ENCODE measurements at places on chromosomes 11 and 22.

DNA sequence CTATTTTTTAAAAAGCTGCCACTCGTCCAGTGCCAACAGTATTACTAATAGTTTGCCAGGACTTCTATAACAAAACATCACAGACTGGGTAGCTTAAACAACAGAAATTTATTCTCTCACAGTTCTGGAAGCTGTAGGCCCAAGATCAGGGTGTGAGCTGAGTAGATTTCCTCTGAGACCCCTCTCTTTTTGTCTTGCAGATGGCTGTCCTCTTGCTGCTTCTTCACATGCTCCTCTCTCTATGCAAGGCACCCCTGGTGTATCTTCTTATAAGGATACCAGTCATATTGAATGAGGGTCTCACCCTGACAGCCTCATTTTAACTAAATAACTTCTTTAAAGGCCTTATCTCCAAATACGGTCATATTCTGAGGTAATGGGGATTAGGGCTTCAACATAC lies 390.9 kb downstream of the DLG2 start:
- no peak for DNase-seq

- no peak for DNase-seq
Measured at GRCh38 chr11:16883174-16883573, 131.0 kb downstream of the PLEKHA7 start.

GRCh38 chr11:63445720-63446119 lies 45.2 kb downstream of the PLAAT5 start:
- DNase-seq, result no peak

GRCh38 chr22:46370584-46371291 lies 35.2 kb downstream of the TRMU start:
- DNase-seq, result peak; percentile 46

GRCh38 chr22:27488456-27489177 lies 312.9 kb downstream of the MN1 start:
- no peak for DNase-seq

DNA sequence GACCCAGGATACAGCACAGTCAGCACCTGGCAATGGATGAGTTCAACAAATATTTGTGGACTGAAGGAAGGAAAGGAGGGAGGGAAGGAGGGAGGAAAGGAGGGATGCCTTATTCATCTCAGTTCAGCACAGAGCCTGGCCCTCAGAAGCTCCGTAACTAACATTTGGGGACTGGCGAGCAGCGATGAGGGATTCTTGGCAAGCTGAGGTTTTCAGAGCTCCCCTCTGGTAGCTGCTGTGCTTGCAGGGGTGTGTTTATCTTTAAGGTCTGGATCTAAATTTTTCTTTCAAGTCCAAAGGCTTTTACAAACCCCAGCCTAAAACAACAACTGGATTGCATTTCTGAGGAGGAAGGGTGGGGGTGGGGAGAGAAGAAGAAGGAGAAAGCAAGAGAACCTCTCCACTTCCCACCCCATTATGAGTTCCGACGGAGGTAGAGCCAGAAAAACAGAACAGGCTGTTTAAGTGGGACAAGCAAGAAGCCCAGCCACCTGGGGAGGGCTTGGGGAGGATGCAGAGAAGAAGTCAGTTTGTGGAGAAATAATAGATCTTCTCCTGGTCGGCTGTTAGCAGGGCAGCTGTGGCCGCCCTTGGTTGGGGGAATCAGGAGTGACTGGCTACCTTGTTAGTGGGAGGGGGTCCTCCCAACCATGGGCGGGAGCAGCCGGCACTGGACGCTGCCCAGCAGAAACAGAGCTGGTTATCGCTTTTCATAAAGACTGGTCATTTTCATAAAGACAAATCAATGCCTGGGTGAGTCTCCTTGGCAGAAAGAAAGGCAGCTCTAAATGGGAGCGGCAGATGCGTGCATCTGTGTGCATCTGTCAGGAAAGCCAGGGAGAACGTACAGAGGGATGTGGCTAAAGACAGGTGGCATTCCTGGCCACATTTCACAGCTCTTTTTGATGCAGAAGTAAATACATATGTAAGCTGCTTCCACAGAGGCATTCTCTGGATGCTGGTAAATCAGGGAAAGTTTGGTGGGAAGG lies 78.0 kb downstream of the TSPAN18 start:
- DNase-seq, result no peak

DNA sequence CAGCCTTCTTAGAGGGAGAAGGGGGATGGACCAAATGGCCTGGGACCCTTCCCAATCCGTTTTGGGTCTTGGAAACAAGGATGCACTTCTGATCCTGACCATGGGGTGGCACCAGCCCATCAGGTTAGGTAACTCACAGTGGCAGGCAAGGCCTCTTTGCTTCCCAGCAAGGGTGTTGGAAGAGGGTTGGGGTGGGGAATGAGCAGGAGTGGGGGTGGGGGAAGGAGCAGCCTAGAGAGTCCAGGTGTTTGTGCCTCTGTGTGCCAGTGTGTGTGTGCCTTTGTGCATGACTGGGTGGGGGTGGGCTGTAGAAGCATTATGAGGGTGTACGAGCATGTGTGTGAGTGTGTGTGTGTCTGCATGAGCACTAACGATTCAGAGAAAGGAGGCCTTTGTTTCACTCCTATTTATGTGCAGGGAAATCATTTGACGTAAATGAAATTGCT lies 213.1 kb downstream of the INSC start:
- DNase-seq, result no peak

DNA sequence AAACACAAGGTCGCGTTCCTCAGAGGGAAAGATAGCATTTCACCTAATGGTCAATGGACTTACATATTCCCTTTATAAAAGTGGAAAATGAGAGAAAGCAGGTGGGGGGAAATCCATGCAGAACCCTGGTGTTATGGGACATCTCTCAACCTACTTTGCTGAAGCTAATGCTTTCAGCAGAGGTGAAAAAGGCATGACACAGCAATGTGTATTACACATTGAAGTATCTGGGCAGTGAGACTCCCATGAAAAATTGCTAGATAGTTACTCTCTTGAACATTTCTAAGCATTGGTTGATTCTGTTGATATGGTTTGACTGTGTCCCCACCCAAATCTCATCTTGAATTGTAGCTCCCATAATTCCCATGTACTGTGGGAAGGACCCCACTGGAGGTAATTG lies 60.0 kb upstream of the PICALM start:
- DNase-seq, result no peak

- DNase-seq, result no peak
Measured at GRCh38 chr22:30228509-30229359, 17.8 kb downstream of the LIF start.

- no peak for DNase-seq
Measured at GRCh38 chr22:32720924-32721323, 80.6 kb upstream of the TIMP3 start.

- DNase-seq, result no peak
Measured at GRCh38 chr11:2853997-2854560, 31.5 kb downstream of the CDKN1C start.

DNA sequence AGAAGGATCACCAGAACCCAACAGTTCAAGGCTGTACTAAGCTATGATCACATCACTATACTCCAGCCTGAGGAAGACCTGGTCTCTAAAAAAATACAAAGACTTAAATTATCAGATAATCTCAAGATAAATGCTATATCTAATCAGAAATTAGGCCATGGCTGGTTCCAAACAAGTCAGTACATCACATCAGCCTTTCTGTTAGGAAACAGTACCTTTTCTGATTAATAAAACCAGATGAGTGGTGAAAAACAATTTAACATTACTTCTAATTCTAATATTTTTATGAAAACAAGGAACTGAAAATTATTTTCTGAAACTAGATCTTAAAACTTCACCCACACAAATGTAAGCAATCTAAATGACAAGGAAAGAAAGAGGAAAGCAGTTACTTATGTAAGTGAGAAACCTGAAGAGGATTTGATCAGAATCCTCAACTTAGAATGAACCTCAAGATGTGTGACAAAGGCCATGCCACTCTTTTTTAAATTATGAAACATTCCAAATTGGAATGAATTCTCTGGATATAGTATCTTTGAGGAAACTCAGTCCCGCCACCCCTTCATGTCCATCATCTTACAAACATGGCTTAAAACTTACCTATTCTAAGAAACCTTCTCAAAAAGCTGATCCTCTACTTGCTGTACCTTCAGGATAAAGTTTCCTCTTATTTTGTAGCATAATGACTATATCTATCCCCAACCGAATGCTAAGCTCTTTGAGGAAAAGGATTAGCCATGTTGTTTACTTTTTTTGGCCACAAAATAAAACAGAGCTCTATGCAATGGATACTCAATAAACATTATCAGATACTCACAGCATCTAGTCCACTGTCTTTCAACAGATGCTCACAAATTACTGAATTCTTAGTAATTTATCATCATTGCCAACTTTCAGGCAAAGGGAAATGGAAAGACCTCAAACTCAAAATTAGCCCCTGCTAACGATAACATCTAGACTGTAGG lies 132.0 kb downstream of the MRTFA start:
- no peak for DNase-seq

DNA sequence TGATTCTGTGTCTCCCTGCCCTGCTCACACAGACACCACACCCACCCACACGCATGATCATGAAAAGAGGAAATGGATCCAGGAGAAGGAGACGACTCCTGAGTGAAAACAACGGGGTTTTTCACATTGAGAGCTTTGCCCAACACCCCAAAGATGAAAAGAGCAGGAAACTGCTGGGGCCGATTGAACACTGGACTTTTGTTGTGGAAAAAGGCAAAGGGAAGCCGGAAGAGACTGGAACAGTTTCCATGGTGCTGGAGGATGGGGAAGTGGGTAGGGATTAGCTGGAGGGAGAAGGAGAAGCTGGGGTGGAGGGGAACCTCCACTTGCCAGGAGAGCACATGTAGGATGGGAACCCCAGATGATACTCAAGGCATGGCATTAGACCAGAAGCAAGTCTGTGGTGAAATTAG lies 5.2 kb upstream of the SLC43A3 start:
- no peak for DNase-seq

GRCh38 chr11:117841551-117842031 lies 17.0 kb upstream of the FXYD2 start:
- no peak for DNase-seq

GRCh38 chr11:61861634-61862033 lies 29.7 kb downstream of the FADS3 start:
- no peak for DNase-seq

- no peak for DNase-seq
Measured at GRCh38 chr11:32087597-32087996, 3.3 kb upstream of the RCN1 start.

DNA sequence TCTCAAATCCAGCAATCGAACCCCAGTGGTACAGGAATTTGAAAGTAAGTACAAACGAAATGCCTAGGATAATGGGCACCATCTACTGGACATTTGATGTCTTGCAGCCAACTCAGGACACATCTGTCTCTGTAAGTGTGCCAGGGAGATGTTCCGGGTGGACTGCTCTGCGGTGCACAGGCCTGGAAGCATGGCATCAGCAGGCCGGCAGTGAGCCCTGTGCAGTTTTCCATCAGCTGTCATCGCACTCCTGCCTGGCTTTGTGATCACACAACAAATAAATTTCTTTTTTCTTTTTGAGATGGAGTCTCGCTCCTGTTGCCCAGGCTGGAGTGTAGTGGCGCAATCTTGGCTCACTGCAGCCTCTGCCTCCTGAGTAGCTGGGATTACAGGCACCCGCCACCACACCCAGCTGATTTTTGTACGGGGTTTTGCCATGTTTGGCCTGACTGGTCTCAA lies 71.0 kb downstream of the JAM3 start:
- DNase-seq, result peak; percentile 60

- no peak for DNase-seq
Measured at GRCh38 chr11:210122-210802, 2.8 kb downstream of the RIC8A start.

- DNase-seq, result no peak
Measured at GRCh38 chr22:44297470-44298061, 15.2 kb downstream of the SHISAL1 start.

GRCh38 chr22:39731881-39732555 lies 161.5 kb downstream of the CACNA1I start:
- no peak for DNase-seq

- DNase-seq, result no peak
Measured at GRCh38 chr11:76307396-76307795, 73.5 kb downstream of the THAP12 start.

DNA sequence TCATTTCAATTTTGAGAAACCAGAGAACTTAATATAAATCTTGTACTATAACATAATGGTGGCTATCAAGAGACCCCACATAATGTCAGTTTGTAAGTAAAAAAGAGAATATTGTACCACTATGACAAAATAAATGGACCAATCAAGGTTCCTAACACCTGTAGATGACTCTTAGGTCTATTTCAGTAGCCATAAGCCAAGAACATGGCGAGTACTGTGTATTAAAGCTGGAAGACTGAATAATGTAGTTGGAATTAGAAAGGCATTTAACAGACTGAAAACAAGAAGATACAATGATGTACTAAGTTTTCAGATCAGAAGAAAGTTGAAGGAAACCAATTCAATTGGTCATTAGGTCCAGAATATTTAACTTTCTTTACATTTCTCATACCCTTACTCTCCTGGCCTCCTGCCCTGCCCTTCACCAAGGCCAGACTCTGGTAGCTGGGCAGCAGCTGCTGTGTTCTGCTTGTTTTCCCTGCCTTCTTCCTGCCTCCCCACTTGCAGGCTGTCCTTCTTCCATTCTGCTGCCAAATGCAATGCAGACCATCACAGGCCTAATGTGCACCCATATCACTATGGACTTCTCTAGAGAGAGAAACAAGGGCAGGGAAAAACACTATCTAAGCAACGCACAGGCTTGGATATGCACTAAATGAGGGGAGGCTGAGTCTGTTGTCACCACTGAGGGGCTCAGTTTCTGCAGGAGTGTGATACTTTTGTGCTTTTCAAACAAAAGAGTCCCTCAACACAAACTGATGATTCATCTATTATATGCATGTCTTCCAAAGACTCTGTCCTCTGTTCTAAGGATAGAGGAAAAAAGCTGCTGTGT lies 60.1 kb downstream of the RAB30 start:
- no peak for DNase-seq

GRCh38 chr22:34861787-34862186 lies 204.2 kb upstream of the ISX start:
- no peak for DNase-seq

GRCh38 chr11:8063324-8063723 lies 17.7 kb upstream of the TUB start:
- DNase-seq, result no peak

GRCh38 chr11:696955-697491 lies 1.4 kb downstream of the TMEM80 start:
- no peak for DNase-seq

DNA sequence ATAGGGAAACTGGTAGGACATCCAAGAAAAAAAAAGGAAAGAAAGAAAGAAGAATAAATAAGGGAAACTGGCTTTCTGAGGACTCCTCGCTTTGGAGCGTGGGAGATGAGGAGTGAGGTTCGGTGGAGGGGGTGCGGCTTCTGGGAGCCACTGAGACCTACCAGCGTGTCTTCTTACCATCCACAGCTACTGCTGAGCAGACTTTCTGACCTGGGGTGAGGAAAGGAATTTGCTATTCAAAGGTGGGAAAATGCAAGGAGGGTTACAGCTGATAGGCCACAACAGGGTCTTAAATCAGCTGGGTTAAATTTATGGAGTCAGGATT lies 488 bp upstream of the SELENOM start:
- no peak for DNase-seq
